Activated CD8-positive, alpha-beta memory T cell treated with anti-CD3 and anti-CD28 coated beads, Interleukin-2, amount 50 U/mL, for 4 hours (primary cell): ENCODE measurements at places on chromosomes 11 and 22.

GRCh38 chr11:115498354-115498753 is 5.9 kb downstream of the CADM1 start:
- DNase-seq = no peak

DNA sequence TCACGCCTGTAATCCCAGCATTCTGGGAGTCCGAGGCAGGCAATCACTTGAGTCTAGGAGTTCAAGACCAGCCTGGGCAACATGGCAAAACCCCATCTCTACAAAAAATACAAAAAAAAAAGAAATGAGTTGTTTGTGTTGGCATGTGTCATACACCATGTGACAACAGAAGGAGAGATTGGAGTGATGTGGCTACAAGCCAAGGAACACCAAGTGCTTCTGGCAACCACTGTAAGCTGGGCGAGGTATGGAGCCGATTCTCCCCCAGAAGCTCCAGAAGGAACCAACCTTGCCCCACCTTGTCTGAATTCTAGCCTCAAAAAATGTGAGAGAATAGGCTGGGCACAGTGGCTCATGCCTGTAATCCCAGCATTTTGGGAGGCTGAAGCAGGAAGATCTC is 39.1 kb upstream of the SLC35C1 start:
- no peak for DNase-seq

DNA sequence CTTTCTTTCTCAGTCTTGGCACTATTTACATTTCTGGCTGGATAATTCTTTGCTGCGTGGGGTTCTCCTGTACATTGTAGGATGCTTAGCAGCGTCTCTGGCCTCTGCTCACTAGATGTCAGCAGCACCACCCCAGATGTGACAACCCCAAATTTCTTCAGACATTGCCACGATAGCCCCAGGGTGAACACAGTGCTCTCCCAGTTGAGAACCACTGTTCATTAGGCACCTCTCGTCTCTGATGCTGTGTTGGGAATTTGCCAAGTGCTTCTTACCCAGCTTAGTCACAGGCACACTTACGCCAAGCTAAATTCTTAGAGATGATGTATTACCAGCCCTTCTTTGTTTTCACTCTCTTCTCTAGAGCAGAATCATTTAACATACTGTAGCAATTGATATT is 9.4 kb downstream of the TRIM6 start:
- no peak for DNase-seq

DNA sequence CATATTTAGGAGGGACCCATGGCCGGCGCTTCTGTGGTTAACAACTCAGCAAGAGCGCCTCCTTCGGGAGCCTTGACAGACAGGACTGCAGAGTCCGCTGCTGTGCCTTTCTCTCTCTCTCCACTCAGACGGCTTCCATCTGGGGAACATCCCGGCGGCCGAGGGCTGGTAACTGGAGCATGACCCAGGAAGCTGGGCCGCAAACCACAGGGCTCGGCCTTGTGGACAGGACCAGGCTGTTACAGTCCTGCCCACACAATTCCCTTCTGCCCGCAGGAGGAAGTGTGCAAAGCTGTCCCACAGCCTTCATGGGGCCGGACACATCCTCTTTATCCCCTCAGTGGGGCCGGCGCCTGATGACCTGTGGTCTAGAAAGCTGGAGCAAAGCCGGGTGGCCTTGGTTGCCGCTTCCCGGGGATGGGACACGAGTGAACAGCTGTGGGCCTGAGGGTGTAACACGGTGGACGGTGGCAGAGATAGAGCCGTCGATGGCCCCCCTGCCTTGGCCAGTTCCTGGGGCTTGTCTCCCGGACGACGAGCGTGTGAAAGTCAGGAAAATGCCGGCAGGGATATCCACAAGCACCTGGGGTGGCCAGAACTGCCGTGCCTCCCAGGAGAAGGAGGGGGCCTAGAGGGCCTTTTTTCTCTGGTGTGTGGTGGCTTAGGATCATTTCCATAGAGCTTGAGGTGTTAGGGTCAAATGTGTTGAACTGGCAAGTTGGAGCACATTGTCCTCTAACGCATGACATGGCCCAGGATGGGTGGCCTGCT is 50.1 kb downstream of the FBLN1 start:
- DNase-seq = no peak

- DNase-seq = no peak
These were observed 20.3 kb upstream of the PARVA start for GRCh38 chr11:12356944-12357655.

DNA sequence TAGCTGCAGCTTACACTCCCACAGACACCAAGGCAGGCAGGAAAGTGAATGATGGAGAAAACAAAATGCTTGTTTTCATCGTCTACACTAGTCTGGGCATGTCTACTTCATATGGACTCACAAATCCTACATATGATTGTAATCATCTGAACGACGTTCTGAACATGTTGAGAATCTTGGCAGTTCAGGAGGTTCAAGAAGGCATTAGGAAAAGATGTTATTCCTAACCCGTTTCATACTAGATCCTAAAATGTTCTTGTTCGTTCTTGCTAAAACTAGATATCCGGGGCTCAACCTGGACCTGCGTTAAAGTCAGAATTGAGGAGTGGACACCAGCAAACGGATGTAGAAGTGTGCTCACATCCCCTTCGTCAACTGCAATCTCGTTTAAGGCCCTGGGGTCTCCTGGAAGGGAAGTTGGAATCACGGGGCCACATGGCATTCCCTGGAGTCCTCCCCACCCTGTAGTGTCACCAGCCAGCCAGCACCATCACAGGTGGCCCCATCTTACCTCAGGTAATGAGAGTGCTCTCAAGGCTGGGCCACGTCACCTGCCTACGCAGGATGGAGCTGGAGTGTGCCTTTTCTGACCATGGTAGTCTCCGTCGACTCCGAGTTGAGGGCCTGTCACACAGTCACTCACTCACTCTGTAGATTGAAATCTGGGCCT is 37.3 kb downstream of the C11orf58 start:
- DNase-seq = no peak

DNA sequence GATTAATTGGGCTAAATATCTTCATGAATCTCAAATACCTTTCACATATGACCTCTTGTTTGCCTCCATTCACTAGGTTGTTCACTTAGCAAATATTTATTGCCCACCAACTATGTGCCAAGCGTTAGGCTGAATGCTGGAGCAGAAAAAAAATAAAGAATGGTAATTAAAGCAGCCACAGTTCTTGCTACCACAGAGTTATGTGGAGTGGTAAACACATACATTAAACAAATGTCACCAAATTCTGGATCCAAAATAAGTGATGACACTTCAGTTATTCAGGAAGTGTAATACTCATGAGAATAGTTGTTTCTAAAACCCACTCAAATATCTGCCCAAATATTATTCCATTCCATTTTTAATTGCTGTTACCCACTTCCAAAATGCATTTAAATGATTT is 128.4 kb downstream of the GRIA4 start:
- DNase-seq = no peak

- DNase-seq = no peak
These were observed 9.5 kb upstream of the OSBP2 start for GRCh38 chr22:30685178-30685577.

- DNase-seq = no peak
These were observed 1.1 kb downstream of the LRP4 start for GRCh38 chr11:46917109-46917761.

DNA sequence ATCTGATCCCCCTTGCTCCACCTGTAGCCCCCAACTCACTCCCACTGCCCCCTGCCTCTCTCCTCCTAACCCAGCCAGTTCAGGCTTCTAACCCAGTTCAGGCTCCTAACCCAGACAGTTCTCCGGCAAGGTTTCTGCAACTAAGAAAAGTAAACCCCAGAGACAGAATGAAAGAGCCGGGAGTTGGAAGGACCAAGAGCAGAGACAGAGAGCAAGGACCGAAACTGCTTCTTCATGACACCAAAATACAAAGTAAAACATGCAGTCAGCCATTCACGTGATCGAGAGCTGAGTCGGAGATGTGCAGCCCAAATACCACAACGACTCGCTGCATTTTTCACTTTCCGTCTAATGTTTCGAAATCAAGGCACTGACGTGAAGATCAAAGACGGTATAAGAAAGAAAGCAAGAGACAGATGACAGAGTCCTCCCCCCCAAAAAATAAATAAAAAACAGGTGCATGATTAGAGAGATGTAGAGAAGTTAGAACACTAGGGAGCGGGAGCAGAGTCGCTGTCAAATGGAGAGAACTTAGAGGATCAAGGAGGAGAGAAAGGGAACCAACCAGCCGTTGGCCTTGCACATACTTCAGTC is 884 bp downstream of the IL10RA start:
- peak; percentile 56 for DNase-seq

DNA sequence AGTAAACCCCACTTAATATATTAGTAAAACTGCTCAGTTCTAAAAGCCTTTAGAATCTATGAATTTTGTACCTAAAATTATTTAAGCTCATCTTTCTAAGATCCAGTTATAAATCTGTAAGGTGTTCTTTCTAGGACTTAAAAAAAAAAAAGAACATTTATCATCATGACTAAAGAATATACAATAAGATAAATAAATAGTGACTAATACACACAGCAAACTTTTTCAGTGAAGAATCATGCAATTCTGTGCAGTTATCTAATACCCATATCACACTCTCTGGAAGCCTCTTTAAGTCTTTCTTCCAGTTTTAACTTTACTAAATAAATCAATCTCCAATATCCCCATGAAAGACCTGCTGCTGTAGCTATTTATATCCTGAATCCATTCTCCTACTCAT is 59.8 kb downstream of the CEP57 start:
- DNase-seq = no peak

DNA sequence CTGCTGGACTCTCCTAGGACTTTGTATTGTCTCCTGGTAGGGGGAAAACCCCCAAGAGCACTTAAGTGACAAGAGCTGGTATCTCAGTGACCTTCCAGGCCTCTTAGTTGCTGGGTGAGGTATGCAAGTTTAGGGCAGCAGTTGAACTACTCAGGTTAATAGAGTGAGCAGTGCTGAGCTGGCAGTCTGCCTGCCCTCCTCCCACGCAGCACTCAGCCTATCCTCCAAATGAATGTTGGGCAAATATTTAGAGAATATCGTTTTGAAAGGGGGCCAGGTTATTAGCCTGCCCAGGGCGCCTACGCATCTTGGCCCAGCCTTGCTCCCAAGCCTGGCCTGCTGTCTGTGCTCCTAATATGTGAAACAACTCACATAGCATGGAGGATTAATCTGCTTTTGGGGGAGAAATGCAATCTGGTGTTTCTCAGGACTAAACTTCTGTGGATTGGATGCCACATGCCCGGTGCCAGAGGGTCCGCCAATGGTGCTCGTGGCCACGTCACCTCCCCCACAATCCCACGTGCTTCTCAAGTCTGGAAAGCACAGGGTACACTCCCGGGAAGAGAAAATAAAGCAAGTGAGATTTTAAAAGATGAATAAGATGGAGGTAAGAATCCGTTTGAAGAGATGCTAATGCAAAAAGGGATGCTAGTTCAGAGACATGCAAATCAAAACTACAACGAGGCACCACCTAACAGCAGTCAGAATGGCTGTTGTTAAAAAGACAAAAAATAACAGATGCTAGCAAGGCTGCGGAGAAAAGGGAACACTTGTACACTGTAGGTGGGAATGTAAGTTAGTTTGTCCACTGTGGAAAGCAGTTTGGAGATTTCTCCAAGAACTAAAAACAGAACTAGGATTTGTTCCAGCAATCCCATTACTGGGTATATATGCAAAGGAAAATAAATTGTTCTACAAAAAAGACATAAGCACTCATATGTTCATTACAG is 67.7 kb downstream of the SPON1 start:
- no peak for DNase-seq

- DNase-seq = no peak
These were observed 73.6 kb upstream of the TTLL12 start for GRCh38 chr22:43260331-43261231.

DNA sequence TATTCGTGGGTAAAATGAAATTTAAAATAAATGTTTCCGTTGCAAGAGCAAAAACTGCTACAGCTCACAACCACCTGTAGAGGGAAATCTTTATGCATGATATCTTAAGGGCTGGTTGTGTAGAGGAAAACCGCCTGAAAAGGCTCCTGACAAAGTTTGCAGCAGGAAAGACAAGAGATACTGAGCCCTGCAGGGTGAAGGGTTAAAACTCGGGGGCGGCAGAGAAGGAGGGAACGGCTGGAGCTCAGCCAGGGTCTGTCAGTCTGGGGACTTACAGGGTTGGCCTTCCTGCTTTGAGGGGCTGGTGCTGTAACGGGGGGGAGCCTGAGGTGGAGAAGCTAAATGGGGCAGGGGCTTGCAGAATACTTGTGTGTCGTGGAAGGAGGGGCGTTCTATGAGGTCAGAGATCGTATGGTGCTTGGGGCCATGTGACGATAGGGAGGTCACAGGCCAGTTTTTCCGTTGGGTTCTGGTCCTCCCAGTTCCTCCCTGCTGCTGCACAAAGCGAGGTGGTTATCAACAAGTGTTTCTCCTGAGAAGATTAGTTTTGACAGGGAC is 122.9 kb upstream of the HSD17B12 start:
- DNase-seq = no peak

GRCh38 chr11:15765530-15765929 is 590.8 kb downstream of the SOX6 start:
- no peak for DNase-seq

- DNase-seq = no peak
These were observed 90.1 kb downstream of the ETS1 start for GRCh38 chr11:128497061-128497775.

GRCh38 chr11:7457211-7457610 is 28.1 kb upstream of the OLFML1 start:
- no peak for DNase-seq

DNA sequence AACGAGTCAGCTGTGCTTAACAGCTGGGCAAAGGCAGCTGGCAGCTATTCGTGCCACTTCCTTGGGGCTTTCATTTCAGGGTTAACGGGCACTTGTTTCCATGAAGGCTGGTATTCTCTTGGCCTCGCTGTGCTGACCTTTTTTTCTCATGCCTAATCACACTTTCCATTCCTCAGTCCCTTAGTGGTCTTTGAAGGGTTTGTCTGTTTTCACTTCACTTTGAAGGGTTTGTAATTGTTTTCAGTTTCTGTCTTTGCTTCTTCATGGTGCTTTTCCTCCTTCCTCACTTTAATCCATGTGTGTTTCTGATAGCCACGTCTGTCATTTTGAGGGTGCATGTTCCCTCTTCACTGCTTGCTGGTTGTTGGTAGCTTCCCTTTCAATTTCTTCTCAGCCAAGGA is 24.6 kb downstream of the PPIL2 start:
- DNase-seq = no peak

GRCh38 chr22:46748908-46749675 is 11.0 kb upstream of the CERK start:
- peak; percentile 50 for DNase-seq
